ENCODE measurements at places on chromosomes 16 and 17. TPM values are rescaled to one million over a fixed set of nuclear protein-coding genes. Genes with fewer than 3 reads are reported as not detected.

Gene RNF157
- 3.9 TPM for total RNA-seq

Gene DHX58
- total RNA-seq, result 3.5 TPM

GRCh38 chr17:27471321-27472269, 15.3 kb downstream of the KSR1 start:
- no peak for DNase-seq

Gene C16orf89
- total RNA-seq, result 5.1 TPM

GRCh38 chr17:65485388-65486299, 75.8 kb downstream of the AXIN2 start:
- peak; percentile 12 for DNase-seq

GRCh38 chr17:30363715-30364202, 15.0 kb upstream of the CPD start:
- no peak for DNase-seq

GRCh38 chr16:51343411-51343810, 192.3 kb upstream of the SALL1 start:
- no peak for DNase-seq

Gene TEKT1
- total RNA-seq, result not detected

DNA sequence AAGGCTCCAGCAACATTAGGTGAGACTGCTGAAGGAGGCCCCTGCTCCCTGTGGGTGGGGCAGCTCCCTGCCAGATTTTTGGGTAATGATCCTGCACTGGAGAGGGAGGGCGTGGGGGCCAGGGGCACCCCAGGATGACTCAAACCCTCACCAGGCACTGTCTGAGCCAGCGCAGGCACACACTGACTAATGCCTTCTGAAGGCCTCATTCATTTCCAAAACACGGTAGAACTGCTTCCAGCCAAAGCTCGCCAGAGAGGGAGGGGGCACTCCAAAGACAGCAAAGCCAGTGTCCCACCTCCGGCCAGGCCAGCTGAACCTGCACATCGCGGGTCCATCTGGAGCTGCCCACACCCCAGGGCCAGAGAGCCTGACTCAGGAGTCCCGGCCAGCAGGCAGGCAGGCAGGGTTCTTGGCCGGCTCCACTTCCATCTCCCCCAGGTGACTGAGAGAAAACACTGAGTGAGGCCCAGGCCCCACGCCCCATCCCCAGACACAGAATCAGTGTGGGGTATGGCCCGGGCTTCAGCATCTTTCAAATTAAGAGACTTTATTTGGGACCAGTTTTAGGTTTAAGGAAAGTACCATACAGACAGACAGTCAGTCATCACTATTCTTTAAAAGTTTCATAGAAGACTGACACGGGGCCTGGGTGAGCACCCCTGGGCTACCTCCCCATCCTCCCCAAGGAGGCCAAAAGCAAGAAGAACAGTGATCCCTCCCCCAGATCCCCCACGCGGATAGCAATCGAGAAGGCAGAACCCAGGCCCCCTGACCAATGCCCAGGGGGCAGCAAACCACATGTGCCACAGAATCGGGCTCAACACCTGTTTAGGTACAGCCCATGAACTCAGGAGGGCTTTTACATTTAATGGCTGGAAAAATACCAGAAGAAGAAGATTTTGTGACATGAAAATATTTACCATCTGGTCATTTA, 2.3 kb downstream of the PIEZO1 start:
- no peak for DNase-seq

Gene GNG13
- not detected for total RNA-seq

DNA sequence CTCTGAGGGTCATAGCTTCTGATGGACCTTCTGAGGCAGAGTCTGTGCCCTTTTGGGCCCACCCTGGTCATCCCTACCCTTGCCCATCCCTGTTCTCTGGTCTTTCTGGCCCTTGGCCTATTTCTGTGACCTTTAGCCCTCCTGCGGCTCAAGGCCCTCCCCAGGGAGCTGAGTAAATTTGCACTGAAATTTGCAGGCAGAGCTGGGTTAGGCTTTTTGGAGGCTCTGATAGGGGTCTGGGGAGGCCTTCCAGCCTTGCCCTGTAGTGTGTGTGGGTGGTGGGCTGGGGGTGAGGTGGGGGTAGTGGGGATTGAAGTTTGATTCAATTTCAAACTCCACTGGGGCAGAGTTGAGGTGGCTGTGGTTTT, 17.8 kb downstream of the RARA start:
- DNase-seq, result peak; percentile 28
